ENCODE measurements at places on chromosomes 16 and 17.

GRCh38 chr16:4498546-4499195 is 22.5 kb downstream of the HMOX2 start:
- DNase-seq = no peak

GRCh38 chr17:34853924-34854323 is 107.3 kb downstream of the CCT6B start:
- DNase-seq = no peak

DNA sequence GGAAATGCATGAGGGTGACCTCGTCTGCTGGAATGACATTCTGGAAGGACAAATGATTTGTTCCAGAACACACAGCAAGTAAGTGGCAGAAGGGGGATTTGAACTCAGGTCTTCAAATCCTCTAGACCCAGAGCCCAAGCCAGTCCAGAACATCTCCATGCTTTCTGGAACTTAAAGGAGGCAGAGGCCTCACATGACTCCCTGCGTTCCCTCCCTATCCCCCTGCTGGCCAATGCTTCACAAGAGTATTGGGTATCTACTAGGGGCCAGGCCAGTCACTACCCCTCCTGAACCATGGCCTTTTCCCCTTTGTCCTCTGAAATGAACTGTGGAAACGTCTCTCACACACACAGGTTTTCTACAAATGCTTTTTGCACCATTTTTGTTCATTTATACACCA is 7.6 kb upstream of the BEAN1 start:
- DNase-seq = no peak

DNA sequence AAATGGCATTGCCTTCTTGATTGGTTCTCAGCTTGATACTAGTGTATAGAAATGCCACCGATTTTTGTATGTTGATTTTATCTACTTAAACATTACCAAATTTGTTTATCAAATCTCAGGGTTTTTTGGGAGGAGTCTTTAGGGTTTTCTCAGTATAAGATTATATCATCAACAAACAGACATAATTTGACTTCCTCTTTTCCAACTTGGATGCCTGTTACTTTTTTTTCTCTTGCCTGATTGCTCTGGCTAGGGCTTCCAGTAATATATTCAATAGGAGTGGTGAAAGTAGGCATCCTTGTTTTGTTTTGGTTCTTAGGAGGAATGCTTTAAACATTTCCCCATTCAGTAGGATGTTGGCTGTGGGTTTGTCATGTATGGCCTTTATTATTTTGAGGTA is 29.1 kb downstream of the EFCAB13 start:
- DNase-seq = no peak

DNA sequence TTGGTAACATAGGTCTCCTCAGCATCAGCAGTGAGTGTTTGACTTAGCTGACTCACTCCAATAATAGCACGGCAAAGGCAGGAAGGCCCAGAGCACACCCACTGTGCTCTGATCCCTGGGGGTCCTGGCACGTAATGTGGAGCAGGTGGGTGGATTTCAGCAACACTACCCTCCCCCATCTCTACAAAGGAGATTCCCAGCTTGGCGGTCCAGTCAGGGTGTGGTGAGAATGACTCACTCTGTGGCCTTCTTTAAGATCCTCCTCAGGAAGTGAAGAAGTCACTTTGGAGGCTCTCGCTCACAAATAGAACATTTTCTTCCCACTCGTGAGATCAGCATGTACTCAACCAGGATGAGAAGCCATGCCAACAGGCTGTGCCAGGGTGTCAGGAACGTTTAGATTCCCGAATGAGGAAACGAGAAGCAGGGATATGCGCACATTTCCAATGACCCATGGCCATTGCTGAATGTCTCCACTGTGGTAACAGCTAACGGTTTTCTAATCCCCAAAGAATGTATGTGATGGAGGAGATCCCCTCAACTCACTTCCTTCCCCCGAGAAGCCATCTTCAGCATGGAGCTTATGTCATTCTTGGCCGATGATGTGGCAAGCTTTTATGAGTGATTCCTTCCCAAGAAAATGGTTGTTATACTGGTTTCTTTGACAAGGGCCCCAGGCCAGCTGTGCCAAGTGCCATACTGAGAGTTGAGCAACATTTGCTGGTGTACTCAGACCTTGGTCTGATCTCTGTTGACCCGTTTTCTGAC is 365.2 kb downstream of the C16orf95 start:
- no peak for DNase-seq

All from COR-L47 (cell line).